Thymus (tissue), 14 donors: ENCODE measurements at places on chromosomes 2 and 18. TPM values are rescaled to one million over a fixed set of nuclear protein-coding genes. Genes with fewer than 3 reads are reported as not detected.

DNA sequence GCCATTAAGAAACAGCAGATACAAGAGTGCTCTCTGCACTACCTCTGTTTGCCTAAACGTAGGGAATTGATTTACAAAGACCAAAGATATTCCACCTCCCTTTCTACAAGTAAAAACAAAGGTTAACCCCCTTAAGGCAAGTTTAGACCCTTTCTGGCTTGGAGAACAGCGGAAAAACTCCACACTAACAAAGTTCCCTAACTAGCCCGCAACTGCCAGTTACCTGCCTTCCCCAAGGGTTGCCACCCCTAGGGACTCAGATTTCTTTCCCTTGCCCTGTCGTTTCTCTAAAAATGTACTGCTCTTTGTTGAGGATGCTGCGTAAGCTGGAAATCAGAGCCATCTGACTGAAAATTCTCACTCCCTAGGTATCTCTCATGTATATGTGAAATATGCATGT, 627.5 kb upstream of the SOX11 start:
- H3K27ac ChIP-seq = no peak overlapping the region
- H3K4me3 ChIP-seq = no peak overlapping the region
- no peaks in the 10 kb centered on the region for H3K4me1 ChIP-seq
- H3K27me3 ChIP-seq = no peaks in the 10 kb centered on the region
- H3K36me3 ChIP-seq = no peaks in the 10 kb centered on the region

The ABCG5 gene
- not detected for total RNA-seq

GRCh38 chr2:181810823-181811695, 80.5 kb upstream of the ITPRID2 start:
- no peak for DNase-seq
- no peaks in the 10 kb centered on the region for H3K36me3 ChIP-seq

DNA sequence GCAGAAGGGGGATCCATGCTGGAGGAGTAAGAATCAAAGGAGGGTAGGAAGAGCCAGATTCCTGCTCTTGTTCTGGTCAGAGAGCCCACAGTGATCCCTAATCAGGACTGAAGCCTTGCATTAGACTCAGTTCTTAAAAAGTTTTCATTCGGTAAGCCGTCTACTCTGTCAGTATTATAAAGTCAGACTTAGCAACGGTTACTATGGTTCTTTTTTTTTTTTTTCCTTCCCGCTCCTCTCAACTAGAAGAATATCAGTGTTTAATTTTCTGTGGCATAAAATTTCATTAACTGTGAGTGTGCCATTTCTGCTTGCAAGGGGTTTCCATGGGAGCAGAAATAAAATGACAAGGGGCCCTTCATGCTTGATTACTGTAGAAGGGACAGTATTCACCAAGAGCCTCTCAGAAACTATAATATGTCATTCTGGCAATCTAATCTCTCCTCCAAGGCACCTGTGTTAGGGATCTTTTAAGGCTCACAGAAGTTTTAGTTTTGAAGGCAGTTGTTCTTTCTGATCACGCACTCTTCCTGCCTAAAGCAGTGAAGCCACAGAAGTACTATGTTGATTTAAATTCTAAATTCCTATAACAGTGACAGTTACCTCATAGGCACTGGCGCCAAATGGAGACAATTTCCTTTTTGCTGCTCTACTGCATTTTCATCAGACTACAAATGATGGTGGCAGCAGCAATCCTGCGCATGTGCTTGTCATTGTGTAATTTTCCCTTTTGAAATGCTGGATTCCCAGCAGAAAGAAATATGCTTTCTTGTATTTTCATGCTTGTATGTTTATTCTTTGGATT, 57.0 kb downstream of the OSBPL6 start:
- H3K27ac ChIP-seq = no peak overlapping the region
- H3K4me3 ChIP-seq = no peak overlapping the region

DNA sequence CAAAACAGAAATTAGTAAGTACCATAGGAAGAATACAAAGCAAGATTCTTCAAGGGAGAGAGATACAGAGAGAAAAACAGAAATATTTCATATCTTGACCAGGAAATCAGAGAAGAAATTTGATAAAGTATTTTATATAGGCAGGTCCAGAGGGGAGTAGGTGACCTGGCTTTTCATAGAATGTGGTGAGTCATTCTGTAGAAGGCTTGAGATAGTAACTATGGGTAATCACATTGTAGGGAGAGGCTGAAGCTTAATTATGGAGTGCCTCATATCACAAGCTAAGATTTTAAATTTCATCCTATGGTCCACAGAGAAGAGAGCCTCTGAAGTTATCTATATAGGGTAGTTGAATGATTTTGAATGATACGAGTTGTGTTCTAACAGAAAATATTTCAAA, 195.0 kb upstream of the CYRIA start:
- DNase-seq = no peak
- no peak overlapping the region for H3K27ac ChIP-seq
- H3K4me1 ChIP-seq = no peaks in the 10 kb centered on the region
- H3K27me3 ChIP-seq = no peaks in the 10 kb centered on the region
- no peaks in the 10 kb centered on the region for H3K36me3 ChIP-seq

- no peaks in the 10 kb centered on the region for H3K27me3 ChIP-seq
- no peak overlapping the region for H3K27ac ChIP-seq
- peak; percentile 74 for DNase-seq
- H3K4me3 ChIP-seq = no peak overlapping the region
- peaks cover 4% of the 10 kb centered on the region for H3K4me1 ChIP-seq
- H3K36me3 ChIP-seq = no peaks in the 10 kb centered on the region
Measured at GRCh38 chr2:58350484-58350883, 109.4 kb upstream of the FANCL start.
